ENCODE measurements at places on chromosomes 5 and 9. TPM values are rescaled to one million over a fixed set of nuclear protein-coding genes. Genes with fewer than 3 reads are reported as not detected.

The DOK3 gene
- total RNA-seq, result 1.1 TPM

GRCh38 chr5:83947763-83948162 lies 227.1 kb upstream of the HAPLN1 start:
- H3K4me1 ChIP-seq, result no peaks in the 10 kb centered on the region
- H3K27ac ChIP-seq, result no peak overlapping the region

The FNIP1 gene
- total RNA-seq, result 27.0 TPM

- no peaks in the 10 kb centered on the region for H3K4me1 ChIP-seq
- H3K36me3 ChIP-seq, result no peaks in the 10 kb centered on the region
Observed at GRCh38 chr5:126521130-126521529, 73.9 kb downstream of the ALDH7A1 start.

The OLFML2A gene
- total RNA-seq, result 0.18 TPM

DNA sequence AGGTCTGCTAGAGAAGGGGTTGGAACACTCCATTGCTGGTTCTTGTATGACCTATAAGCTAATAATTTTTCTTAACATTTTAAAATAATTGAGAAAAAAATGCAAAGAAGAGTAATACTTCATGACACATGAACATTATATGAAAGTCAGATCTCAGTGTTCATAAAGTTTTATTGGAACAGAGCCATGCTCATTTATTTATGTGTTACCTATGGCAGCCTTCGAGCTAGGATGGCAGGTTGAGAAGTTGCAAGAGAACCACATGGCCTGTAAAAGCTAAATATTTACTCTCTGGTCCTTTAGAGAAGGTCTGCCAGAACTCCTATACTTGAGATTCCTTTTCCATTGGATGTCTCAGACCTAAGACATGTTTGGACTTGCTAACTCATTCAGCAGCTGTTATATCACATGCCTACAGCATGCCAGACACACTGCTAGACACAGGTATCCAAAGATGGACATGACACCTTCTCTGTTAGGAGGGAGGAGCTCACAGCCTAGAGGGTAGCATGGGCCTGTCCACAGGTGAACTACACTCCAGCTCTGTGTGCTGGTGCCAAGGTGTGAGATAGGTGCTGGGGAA lies 304.3 kb downstream of the ARHGAP26 start:
- H3K27me3 ChIP-seq, result no peaks in the 10 kb centered on the region
- H3K27ac ChIP-seq, result no peak overlapping the region
- DNase-seq, result no peak
- H3K36me3 ChIP-seq, result peaks cover 5% of the 10 kb centered on the region
- no peaks in the 10 kb centered on the region for H3K4me1 ChIP-seq
- no peak overlapping the region for H3K4me3 ChIP-seq

DNA sequence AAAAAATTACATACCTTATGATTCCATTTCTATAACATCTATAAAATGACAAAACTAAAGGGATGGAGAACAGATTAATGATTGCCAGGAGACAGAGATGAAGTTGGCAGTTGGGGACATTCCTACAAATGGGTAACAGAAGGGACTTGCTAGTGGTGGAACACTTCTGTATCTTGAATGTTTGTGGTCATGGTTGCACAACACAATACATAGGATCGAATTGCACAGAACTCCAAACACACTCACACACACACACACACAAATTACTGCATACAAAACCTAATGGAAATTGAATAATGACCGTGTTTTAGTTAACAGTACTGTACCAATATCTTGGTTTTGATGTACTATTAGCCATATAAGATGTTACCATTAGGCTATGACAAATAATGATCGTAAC lies 330.7 kb upstream of the POU5F2 start:
- no peak overlapping the region for H3K27ac ChIP-seq
- H3K27me3 ChIP-seq, result no peaks in the 10 kb centered on the region
- H3K4me3 ChIP-seq, result no peak overlapping the region
- no peaks in the 10 kb centered on the region for H3K36me3 ChIP-seq

- H3K36me3 ChIP-seq, result no peaks in the 10 kb centered on the region
- no peaks in the 10 kb centered on the region for H3K4me1 ChIP-seq
- no peaks in the 10 kb centered on the region for H3K27me3 ChIP-seq
Observed at GRCh38 chr9:27726244-27727081, 153.2 kb upstream of the C9orf72 start.

The CREB3 gene
- 19.5 TPM for total RNA-seq

The BAAT gene
- total RNA-seq, result not detected

DNA sequence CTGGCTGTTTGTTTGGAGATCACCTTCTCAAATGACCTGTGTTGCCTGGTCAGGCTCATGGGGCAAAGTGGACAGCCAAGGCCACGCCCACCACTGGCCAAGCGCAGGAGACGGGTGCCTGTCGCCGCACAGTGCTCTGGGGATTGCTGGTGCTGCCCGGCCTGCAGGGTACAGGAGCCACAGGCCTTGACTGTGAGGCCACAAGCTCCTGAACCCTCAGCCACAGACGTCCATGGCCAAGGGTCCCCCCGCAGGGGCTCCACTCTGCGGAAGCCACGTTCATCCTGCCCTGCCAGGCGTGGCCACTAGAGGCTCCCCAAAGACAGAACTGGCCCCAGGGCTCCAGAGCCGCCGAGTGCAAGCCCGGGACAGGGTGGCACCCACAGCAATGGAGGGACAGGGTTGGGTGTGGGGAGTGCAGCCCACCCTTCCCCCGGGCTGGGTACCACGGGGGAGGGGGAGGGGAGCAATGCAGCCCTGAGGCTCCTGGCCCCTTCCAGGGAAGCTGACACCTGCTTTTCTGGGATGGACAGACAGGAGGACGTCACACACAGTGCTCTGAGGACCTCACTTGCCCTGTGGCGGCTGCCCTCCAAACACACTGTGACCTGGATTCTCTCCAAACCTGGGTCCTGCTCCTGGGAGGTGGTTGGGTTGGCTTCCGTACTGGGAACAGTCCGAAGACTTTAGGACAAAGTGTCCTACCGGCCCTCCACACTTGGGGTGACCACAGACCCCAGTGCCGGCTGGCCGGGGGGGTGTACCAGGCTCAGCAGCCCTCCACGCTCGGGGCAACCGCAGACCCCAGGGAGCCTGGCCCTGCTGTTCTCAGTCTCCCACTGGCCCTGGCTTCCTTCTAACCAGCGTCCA lies 21.5 kb downstream of the TPPP start:
- H3K4me1 ChIP-seq, result peaks cover 4% of the 10 kb centered on the region
- peaks cover 4% of the 10 kb centered on the region for H3K36me3 ChIP-seq
- DNase-seq, result peak; percentile 59
- H3K4me3 ChIP-seq, result no peak overlapping the region

The CCDC187 gene
- not detected for total RNA-seq

The CCDC180 gene
- total RNA-seq, result 11.1 TPM

- no peaks in the 10 kb centered on the region for H3K4me1 ChIP-seq
- H3K27ac ChIP-seq, result no peak overlapping the region
- no peak for DNase-seq
- H3K27me3 ChIP-seq, result no peaks in the 10 kb centered on the region
- H3K36me3 ChIP-seq, result no peaks in the 10 kb centered on the region
- H3K4me3 ChIP-seq, result no peak overlapping the region
Observed at GRCh38 chr5:82784521-82784920, 292.7 kb downstream of the TMEM167A start.

The UGT3A1 gene
- not detected for total RNA-seq

DNA sequence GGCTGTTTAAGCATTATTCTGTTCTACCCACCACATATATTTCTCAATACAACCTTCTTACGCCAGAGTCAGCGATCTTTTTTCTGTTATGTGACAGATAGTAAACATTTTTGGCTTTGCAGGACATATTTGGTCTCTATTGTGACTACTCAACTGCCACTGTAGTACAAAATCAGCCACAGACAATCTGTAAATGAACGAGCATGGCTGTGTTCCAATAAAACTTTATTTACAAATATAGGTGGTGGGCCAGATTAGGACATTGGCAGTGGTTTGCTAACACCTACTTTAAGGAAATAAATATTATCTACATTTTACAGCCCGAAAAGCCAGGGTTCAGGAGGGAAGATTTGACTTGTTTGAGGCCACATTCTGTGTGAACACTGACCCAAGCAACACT lies 40.2 kb upstream of the FBXW11 start:
- H3K27me3 ChIP-seq, result no peaks in the 10 kb centered on the region
- H3K36me3 ChIP-seq, result peaks cover 83% of the 10 kb centered on the region
- H3K27ac ChIP-seq, result no peak overlapping the region
- no peaks in the 10 kb centered on the region for H3K4me1 ChIP-seq
- H3K4me3 ChIP-seq, result no peak overlapping the region
- DNase-seq, result no peak

GRCh38 chr5:147223948-147224791 lies 10.7 kb upstream of the STK32A start:
- H3K4me1 ChIP-seq, result no peaks in the 10 kb centered on the region
- H3K36me3 ChIP-seq, result no peaks in the 10 kb centered on the region
- no peak overlapping the region for H3K27ac ChIP-seq
- no peaks in the 10 kb centered on the region for H3K27me3 ChIP-seq

The ENTREP1 gene
- not detected for total RNA-seq

The IL17B gene
- not detected for total RNA-seq

GRCh38 chr9:35882263-35882848 lies 12.2 kb upstream of the OR13J1 start:
- no peaks in the 10 kb centered on the region for H3K4me1 ChIP-seq
- H3K36me3 ChIP-seq, result no peaks in the 10 kb centered on the region
- no peak overlapping the region for H3K27ac ChIP-seq
- H3K27me3 ChIP-seq, result no peaks in the 10 kb centered on the region
- no peak overlapping the region for H3K4me3 ChIP-seq
- DNase-seq, result peak; percentile 78

GRCh38 chr9:77099388-77099787 lies 77.9 kb upstream of the VPS13A start:
- no peaks in the 10 kb centered on the region for H3K4me1 ChIP-seq
- H3K27ac ChIP-seq, result no peak overlapping the region
- no peak for DNase-seq
- H3K27me3 ChIP-seq, result no peaks in the 10 kb centered on the region
